ENCODE measurements at places on chromosomes 12 and 14. TPM values are rescaled to one million over a fixed set of nuclear protein-coding genes. Genes with fewer than 3 reads are reported as not detected.

- peak; percentile 57 for DNase-seq
These were observed 11.8 kb upstream of the POLR3B start for GRCh38 chr12:106345746-106346145.

DNA sequence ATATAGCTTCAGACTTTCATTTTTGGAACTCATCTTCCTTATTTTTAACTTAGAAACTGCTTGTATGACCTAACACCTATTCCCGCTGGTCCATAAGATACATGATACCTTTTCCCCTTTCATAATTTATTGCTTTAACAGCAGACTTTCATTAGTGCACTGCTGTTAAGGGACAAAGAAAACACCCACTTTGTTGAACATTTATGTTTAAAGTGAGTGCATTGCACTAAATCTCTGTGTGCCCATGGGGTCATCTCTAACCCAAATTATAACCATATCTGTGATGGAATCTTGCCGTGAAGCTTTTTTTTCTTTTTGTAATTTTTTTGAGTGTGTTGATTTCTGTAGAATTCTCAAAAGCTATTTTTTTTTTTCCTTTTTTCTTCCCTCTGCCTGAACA, 261.8 kb downstream of the TMTC2 start:
- DNase-seq: no peak

DNA sequence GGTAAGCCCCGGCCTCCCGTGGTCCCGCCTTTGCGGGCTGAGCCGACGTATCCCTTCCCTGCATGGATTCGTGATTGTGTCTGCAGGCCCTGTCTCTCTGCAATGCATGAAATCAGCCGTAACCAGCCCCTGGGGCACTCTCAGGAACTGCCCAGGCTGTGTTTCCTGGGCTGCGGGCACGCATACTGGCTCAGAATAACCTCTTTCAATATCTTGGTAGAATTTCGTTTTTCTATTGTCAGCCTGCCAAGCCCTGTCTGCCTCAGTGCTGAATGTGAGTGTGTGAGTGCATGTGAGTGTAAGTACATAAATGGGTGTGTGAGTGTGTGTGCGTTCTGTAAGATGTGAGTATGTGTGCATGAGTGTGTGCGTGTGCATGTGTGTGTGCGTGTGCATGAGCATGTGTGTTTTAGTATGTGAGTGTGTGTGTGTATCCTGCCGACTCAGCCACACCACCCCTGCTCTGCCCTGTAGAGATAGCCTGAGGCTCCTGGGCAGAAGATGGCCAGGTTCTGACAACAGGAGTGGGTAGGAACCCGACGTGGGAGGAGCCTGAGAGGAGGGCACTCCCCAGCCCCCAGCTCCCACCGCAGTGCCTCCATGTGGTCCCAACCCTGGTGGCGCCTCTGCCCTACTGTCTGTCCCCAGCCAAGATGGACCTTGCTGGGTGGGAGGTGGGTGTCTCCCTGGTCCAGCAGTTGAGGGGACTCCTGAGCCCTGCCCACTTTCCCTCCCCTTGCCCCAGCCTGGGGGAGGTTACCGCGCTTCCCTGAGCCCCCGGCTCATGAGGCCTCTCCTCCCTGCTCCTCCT, 268.8 kb downstream of the ADGRD1 start:
- DNase-seq: peak; percentile 58

AQP6 gene
- 12.0 TPM for total RNA-seq

DNA sequence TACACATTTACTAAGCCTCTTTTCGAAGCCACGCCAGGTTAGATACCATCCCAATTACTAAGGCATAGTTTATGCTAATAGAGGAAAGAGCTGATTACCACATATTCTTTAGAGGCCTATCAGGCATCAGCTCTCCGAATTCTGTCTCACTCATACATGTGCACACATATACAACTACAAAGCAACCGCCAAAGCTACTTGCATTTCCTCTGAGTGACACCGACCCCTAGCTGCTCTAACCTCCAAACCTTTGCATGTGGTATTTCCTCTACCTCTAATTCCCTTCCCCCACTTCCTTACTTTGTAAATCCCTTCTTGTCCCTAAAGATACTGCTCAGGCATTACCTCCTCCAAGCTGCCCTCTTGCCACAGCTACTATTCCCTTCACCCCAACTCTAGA, 107.2 kb downstream of the DUSP6 start:
- DNase-seq: no peak

WIF1 gene
- not detected for total RNA-seq

- no peak for DNase-seq
These were observed 66.4 kb downstream of the OTOGL start for GRCh38 chr12:80165746-80166145.

SMOC1 gene
- 2.8 TPM for total RNA-seq

DNA sequence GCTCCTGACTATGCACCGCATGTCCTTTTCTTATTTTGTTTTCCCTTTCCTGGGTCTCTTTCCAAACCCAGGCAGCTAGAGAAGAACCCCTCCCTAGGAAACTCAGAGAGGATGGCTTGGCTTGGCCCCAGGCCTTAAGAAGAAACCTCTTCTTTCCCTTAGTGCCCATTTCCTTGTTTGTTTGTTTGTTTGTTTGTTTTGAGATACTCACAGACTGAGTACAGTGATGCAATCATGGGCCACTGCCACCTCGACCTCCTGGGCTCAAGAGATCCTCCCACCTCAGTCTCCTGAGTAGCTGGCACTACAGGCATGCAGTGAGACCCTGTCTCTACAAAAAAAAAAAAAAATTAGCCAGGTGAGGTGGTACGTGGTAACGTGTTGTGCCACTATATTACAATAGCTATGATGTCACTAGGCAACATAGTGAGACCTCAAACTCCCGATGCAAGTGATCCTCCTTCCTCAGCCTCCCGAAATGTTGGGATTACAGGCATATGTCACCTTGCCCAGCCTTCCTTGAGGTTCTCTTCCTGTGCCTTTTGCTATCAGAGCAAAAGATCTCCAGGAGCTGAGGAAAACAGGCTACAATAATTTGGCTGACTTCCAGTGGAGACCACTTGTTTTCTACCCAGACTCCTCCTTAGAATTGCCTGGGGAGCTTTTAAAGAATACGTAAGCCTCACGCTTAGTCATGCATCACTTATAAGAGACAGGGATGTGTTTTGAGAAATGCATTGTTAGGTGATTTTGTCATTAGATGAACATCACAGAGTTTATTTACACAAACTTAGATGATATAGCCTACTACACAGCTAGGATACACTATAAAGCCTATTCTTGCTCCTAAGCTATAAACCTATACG, 34.5 kb upstream of the LGALS3 start:
- no peak for DNase-seq

GRCh38 chr14:20327005-20327869, 5.8 kb downstream of the CCNB1IP1 start:
- DNase-seq: no peak

Data from kidney (tissue), 22 donors.